ENCODE measurements at places on chromosomes 6 and 20. TPM values are rescaled to one million over a fixed set of nuclear protein-coding genes. Genes with fewer than 3 reads are reported as not detected.
A peak's percentile ranks its signal among the peaks of the same experiment; 100 is the strongest.

- DNase-seq, result peak; percentile 29
Observed at GRCh38 chr20:62063981-62064769, 1.5 kb downstream of the TAF4 start.

DNA sequence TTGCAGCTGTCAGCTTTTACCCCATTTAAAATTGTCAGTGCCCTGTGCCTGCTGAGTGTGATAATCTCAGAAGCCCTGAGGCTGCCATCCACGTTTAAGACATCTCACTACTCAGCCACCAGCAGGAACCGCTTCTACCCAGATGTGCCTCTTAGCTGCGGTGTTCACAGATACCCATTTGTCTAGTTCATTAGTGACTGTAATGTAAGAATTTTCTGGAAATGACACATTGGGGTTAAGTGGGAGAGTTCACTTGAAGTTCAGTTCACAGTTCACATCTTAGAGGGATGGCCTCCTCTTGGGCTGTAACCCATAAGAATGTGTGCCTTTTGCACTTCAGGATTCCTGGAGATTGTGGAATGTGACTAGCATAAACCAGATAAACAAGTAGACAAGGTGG lies 477.7 kb downstream of the BTBD3 start:
- DNase-seq, result no peak

DNA sequence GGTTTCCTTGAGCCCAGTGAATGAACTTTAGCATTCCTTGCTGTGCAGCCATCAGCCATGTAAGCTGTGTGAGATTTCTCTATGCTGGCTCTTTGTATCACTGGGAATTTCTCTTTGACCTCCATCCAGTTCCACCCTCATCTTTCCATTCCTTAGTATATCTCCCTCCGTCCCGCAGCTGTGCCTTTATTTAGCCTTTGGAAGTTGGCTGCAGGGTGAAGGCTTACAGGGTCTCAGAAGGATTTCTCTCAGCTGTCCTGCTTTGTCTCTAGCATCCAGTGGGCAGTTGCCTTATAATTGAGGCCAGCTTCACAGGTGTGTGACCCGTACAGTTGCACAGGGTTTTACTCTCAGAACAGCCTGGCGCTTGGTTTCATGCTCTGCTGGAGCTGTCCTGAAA lies 144.3 kb downstream of the PXDC1 start:
- no peak for DNase-seq

DNA sequence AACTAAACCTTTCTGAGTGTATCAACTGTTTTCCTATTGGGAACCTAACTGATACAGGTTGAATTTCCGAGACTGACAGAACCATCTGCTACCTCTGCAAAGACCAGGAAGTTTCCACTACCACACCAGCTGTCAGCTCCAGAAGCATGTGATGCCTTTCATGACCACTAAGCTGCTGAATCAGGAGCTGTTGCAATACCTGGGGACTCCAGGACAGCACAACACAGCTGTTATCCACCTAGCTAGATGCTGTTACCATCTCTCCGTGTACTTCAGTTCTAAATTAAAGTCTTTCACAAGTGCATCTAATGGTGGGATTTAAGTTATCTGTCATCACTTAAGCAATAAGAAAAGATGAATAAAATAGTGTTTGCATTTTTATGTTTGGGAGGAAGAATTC lies 158.2 kb upstream of the IMPG1 start:
- no peak for DNase-seq

GRCh38 chr6:130362128-130362527 lies 3.7 kb upstream of the TMEM200A start:
- peak; percentile 38 for DNase-seq

DNA sequence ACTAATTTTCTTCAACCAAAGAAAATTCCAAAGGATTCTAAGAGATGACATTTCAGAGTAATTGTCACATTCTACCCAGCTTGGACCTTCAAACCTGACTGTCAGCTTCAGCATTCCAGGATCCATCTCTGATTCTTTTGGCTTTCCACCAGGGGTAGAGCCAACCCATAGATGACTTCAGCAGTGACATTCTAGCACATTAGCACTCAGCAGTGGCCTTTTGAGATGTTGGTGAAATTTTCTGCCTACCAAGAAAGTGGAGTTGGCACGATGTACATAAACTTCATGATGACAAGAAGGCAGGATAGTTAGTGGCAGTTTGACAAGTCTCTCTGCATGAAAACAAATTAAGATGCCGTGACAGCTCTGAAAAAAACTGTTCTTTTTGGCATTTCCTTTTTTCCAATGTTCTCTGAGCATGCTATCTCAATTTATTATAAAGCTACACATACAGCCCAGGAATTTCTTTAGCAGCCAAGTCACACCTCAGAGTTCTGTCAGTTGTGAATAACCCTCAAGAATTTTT lies 466.5 kb upstream of the RNF217 start:
- DNase-seq, result no peak

- DNase-seq, result peak; percentile 27
Observed at GRCh38 chr6:40295251-40295950, 291.8 kb downstream of the LRFN2 start.

DNA sequence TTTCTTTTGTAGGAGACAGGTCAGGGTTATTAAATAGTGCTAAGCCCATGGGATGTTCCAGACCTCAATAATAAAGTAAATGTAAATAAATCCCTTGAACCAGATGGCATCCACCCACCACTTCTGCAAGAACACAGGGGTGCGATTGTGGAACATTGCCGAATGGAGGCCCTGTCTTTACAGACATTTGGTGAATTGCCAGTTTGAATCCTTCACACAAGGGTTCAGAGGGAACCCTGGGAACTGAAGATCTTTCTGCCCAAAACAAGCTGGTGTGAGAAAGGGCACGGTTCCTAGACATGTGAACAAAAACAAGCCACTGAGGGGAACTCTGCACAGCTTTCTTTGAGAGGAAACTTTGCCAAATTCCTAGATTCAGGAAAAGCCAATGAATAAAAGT lies 30.2 kb upstream of the RNF8 start:
- peak; percentile 12 for DNase-seq

DNA sequence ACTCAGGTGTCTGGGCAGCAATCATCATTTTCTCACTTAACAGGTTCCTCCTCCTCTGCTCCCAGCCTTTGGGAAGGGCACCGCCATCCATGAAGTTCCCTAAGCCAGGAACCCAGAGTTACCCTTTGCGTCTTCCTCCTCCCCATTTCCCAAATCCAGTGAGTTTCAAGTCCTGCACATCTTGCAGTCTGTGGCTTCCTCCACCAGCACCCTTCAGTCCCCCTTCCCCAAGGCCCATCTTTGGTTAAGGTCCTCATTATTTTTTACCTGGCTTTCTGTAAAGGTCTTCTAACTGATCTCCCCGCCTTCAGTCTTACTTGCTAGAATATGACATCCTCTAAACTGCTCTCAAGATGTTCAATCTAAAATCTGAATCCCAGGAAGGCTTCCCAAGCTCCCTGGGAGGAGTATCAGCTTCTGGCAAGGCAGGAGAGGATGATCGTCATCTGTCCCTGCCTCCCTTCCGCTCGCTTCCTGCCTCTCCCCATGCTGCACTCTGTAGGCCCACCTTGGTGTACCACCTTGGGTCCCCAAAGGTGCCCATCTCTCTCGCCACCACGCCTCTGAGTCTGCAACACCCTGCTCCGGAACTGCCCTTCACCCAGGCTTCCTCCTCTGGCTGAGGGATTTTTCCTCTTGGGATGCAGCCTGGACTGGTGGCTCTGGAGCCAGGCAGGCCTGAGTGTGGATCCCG lies 11.4 kb upstream of the DUSP22 start:
- DNase-seq, result no peak

- DNase-seq, result no peak
Observed at GRCh38 chr6:73058736-73059135, 166.6 kb downstream of the KHDC1L start.

- no peak for DNase-seq
Observed at GRCh38 chr6:87103977-87104601, 9.2 kb upstream of the CGA start.

DNA sequence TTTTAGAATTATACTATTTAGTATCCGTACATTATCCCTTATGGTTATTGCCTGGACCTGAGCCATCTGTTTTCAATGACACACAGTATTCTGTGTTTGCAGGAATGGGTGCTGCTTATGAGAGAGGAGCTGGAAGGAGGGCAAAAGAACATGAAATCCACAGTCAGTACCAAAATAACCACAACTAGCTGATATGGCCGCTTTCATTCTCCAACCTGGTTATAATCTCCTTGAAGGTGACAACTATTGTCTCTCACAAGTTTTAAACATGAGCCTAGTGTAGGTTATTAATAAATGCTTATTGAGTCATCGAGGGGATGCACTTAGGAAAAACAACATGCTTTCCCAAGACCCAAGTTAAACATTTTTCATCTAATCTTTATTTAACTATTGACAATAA lies 356.6 kb downstream of the BMP2 start:
- no peak for DNase-seq

- DNase-seq, result no peak
Observed at GRCh38 chr6:6823568-6824224, 235.2 kb downstream of the LY86 start.

DNA sequence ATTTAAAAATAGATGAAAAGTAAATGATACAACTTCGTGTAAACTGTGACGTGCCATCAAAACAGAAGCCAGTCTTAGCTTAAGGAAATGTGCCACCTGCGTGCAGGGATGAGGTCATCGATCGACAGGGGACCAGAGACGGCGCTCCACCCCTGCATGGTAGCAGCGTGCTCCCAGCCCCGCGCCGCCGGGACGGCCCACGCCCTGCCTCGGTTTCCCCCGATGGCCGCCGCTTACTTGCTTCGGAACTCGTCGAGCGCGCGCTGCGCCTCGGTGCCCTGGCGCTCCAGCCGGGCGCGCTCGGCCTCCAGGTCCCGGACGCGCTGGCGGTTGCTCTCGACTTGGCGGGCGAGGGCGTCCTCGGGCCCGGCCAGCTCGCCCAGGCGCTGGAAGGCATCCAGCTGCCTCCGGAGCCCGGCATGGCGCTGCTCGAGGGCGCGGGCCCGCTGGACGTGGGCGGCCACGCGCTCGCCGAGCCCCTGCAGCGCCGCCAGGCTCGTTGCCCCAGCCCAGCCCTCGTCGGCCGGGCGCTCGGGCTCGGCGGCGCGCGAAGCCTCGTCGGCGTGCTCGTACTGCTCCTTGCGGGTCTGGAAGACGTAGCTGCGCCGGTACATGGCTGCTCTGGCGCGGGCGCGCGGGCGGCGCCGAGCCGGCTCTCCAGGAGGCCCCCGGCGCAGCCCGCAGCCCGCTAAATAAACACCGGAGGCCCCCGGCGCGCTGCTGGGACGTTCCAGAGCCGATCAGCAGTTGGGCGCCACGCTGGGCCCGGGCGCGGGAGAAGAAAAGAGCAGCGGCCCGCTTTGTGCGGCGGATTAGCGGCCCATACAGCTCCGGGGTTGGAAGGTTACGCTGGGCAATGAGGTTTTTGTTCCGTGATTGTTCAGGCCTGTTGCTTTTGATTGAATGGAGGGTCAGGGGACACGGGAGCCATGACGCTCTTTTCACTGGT lies at the start of gene BFSP1:
BFSP1 (minus strand) TSS at position 664 of the 949 bp plus-strand sequence; CDS start at position 614, 50 bp downstream.
- DNase-seq, result peak; percentile 79

DNA sequence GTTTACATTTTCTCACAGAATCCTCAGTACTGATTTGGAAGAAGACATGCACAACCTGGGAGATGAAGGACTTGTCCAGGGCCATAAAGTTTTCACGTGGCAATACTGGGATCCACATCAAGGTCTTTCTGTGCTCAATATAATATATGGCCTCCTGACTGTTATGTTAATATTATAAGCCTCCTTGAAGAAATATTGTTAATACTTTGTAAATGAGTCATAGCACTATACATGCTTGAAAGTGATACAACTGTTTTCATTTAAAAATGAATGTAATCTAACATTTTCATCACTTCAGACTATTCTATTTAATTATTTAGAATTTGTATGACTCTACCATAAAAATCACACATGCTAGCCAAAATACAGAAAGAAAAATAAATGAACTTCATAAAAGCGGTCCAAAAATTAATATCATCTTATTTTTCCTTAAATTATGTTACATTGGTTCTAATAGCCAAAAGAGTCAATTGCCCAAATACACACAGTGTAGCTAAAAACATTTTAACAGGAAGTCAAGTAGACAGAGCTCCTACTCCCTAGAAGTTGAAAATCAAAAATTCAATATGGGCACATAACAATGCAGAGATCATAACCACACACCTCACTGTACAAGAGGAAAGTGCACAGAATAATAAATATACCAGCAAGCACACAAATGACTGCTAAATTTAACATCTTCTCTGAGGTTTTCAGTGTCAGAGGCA lies 188.0 kb upstream of the HDDC2 start:
- no peak for DNase-seq

- peak; percentile 80 for DNase-seq
Observed at GRCh38 chr6:45661661-45662060, 283.9 kb upstream of the SUPT3H start.

DNA sequence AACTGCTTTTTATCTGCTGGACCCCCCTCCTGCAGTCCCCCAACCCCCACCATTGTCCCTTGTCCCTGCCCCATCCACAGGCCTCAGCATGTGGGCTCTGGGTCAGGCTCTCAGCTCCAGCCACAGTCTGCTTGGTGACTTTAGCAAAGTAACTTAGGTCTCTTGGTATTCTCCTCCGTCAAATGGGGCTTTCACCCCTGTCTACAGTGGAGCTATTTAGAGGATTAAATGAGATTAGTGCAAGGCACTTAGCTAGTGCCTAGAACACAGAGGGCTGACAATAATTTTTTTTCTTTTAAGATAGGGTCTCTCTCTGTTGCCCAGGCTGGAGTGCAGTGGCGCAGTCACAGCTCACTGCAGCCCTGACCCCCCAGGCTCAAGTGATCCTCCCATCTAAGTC lies 71.9 kb downstream of the TCP11 start:
- DNase-seq, result no peak

DNA sequence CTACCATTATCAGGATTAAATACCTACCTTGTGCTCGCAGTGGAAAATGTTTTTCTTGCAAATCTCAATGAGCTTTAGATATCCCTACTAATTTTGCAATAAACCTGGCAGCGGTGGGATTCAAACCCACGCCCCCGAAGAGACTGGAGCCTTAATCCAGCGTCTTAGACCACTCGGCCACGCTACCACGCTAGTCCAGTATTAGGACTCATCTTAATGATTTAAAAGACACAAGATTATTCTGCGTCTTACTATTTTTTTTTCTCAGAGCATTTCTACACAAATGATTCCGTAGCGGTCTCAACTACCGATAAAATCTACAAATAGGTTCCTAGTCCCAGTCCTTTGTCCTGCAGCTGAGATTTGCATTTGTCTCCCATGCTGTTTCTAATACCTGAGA lies 35.2 kb upstream of the ZSCAN23 start:
- DNase-seq, result no peak

- no peak for DNase-seq
Observed at GRCh38 chr20:59733351-59733750, 129.0 kb downstream of the PHACTR3 start.

- no peak for DNase-seq
Observed at GRCh38 chr6:46915866-46916265, 5.9 kb downstream of the ADGRF5 start.

Gene HRH3
- total RNA-seq, result not detected

Gene WDR27
- total RNA-seq, result 12.3 TPM

Gene SASH1
- 27.4 TPM for total RNA-seq

Gene THBS2
- total RNA-seq, result 90.8 TPM

Gene OTOR
- not detected for total RNA-seq
